ENCODE measurements at places on chromosomes 16 and 17.
A peak's percentile ranks its signal among the peaks of the same experiment; 100 is the strongest.

DNA sequence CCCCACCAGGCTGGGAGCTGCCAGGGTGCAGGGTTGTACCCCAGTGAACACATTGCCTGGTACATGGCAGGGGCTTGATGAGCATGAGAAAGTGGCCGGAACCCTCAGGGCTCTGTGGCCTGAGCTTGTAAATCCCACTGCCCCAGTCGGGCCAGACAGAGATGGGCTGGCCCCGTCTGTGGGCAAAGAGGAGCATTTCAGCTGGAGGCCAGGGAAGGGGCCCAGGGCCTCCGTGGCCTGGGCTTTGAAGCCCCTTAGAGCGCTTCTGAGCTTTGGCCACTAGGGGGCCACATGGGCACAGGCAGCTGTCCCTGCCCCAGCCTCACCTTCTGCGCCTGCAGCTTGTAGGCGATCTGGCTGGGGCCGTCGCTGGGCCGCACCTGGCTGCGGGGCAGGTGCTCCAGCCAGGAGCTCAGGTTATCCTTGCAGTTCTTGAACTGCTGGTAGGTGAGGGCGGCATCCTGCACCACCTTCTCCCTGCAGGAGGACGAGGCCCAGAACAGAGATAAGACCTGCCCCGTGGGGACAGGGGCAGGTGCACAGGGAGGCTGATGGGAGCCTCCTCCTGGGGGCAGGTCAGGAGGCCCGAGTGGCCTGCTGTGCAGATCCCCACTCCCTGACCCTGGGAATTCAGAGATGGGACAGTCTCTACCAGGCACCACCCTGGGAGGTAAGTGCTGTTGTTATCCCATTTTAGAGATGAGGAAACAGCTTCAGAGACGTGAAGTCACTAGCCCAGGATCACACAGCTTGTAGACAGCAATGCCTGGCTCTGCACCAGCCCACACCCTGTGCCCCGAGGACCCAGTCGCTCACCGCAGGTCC, 12.8 kb downstream of the EVPL start:
- DNase-seq, result peak; percentile 73

DNA sequence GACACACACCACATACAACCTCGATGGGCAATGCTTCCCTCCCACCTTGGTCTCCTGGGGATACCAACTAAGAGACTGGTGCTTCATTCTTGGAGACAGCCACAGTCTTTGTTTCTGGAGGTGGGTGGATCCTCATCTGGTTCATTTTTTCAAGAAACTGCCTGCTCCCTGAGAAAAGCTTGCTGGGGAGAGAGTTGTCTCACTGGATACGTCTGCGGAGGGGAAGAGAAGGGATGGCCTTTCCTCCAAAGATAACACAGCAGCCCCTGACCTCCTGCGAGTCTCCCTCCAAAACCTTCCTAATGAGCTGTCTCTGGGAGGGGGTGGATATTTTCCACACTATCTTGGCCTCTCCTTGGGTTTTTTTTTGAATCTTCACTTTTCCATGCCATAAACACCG, 221.2 kb downstream of the SOX9 start:
- DNase-seq, result no peak

DNA sequence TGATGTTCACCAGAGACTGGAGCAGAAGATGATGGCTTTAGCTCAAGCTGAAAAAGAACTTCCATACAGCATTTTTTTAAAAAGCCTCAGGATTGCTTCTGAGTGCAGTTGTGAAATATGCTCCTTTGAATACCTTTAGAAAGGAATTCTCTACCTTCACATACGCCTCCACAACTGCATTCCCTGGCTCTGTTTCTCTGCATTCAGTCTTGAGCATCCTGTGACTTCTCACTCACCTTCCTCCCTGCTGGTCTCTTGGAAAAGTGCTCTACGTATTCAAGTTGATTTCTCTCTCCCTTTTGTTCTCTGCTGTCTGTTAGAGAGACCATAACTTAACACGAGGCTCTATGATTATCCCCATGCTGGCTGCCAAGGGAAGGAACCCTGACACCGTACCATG, 34.5 kb downstream of the HS3ST2 start:
- DNase-seq, result no peak

DNA sequence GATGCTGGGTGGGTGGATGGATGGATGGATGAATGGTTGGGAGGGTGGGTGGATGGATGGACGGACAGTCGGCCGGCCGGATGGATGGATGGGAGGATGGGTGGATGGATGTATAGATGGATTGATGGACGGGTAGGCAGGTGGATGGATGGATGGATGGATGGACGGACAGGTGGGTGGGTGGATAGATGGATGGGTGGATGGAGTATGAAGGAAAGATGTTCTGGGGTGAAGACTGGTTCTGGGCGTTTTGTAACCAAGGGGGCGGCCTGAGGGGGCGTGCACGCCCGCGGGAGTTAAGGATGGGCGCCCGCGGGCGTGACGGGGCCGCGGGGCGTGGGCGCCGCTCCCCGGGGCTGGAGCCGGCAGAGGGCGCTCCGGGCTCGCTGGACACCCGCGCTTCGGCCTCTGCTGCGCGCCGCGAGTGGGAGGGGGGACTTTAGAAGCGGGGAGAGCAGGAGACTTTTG, at the start of gene NECAB2:
Gene NECAB2, plus strand, starts transcription at position 407 of the 468 bp plus-strand sequence. CDS start 405 bp downstream, outside the sequence.
- DNase-seq, result no peak

- DNase-seq, result no peak
Measured at GRCh38 chr16:67571464-67571863, 9.1 kb downstream of the CTCF start.

DNA sequence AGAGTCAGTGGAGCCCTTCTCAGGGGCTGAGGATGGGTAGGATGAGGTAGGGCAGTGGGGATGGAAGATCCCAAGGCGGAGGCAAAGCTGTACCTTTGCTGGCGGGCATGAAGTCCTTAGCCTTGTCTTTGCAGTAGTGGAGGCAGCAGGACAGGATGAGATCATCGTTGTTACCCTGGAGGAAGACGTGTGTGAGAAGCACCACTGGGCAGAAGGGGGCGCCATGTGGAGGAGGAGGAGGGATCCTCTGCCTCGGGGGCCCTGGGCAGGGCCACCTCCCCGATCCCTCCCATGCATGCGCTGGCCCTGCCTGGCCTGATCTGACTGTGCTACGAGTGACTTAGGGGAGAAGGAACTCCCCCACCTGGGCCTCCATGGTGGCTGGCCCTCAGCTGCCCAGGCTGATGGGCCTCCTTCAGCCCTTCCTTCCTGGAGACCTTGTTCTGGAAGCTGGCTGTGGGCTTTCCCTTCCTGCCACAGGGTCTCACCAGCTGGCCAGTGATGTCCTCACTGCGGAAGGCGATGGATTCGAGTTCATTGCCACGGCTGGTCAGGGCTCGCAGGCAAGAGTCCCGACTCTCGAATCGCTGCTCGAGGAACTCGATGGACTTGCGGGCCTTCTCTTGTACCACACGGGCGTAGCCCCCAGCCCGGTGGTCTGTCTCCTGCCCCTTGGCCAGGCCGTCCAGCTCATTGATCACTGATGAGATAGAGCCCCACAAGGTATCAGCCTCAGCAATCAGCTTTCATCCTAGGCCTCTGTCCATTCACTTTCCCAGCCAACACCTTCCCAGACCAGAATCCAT, 10.3 kb downstream of the HIC1 start:
- peak; percentile 32 for DNase-seq

DNA sequence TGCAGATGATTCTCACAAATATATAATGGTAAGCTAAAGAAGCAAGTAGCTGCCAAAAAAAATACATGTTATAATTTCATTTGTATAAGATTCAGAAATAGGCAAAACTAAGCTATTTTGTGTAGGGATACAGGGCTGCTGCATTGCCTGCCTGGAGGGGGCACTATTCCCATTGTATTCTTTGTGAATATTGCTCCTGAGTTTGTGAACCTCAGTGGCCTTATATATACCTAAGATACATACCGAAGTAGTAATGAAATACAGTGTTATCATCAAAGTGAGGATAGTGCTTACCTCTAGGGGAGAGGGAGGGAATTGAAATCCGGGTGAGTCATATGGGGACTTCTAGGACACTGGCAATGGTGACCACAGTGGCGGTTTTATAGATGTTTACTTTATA, 53.5 kb downstream of the C17orf58 start:
- no peak for DNase-seq

GRCh38 chr17:2214047-2214928, 89.3 kb downstream of the SMG6 start:
- no peak for DNase-seq

GRCh38 chr17:6577686-6578263, 21.4 kb upstream of the PITPNM3 start:
- DNase-seq, result no peak

DNA sequence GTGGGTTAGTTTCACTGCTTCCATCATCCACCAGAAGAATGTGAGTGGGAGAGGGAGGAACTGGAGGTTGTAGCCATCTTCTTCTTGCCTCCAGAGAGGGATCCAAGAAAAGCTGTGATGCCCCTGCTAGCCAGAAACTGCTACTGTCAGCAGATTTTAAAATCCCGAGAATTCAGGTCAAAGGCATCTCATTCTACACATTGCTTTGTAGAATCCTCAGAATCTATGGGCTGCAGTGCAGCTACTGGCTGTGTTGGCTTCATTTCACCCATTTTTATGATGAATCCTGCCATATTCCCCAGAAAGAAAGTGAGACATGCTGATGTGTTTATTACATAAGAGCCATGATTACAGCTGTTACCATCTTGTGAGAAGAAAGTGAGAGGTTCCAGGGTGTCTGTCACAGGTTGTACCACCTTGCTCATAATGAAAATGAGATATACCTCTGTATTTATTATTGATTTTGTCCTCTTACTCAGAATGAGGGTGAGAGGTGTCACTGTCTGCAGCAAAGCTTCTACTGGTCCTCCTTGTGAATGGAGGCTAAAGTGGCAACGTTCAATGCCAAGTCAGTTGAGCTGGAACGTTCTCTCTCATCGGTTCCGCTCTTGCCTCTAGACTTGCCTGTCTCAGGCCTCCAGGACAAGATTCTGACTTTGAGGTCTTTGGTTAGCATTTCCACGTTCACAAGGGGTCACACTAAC, 50.1 kb upstream of the MYH10 start:
- DNase-seq, result no peak

GRCh38 chr17:8405499-8406016, 7.9 kb upstream of the RNF222 start:
- DNase-seq, result no peak

DNA sequence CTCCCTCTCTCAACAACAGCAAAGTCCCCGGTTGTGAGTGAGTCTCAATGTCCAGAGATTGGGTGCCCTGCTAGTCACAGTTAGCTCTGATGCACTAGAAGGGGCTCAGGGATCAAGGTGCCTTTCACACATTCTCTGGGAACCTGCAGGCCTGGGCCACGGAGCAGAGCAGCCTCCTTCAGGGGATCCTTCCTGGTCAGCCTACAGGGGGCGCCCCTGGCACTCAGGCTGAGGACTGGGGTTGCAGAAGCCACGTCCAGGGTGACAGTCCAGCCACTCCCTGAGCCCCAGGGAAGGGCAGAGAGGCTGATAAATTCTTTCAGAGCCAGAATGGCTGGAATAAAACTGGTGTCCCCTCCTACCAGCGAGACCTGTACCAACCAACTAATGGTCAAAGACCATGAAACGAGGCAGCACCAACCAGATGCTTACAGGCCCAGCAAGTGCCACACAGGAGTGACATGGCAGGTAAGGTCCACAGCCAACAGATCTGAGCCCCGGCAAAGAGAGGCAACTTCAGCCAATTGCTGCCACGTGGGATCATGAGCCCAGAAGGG, 43.5 kb downstream of the ST3GAL2 start:
- no peak for DNase-seq

DNA sequence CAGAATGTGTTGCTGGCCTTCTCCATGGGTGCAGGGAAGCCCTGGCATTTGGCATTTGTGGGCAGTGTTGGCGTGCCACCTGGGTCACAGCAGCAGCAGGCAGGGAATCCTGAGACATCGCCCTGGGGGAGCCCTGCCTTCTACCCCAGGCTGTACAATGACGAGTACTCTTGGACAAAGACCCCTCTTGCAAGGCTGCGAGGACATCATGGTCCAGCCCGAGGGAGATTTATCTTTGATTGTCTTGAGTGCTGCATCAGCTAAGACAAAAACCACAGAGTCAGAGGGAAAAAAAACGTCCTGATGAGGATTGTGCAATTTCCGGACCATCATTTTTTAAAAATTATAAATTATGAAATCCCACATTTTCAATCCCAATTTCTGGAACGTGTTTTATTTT, 3.7 kb downstream of the CRISPLD2 start:
- DNase-seq, result no peak

DNA sequence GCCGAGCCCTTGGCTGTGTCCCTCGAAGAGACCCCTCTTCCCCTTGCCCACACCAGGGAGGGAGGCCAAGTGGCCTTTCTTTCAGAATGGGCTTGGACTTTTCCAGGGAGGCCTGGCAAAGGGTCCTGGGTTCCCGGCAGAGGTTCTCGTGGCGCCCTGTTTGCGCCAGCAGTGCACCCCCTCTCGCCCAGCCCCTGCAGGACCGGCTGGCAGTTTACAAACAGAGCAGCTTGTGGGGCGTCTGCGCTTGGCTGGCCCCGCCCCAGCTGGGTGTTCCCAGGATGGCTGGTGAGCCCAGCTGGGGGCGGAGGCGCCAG, 137.8 kb upstream of the CIBAR2 start:
- DNase-seq, result no peak

GRCh38 chr17:12250973-12251372, 230.3 kb downstream of the MAP2K4 start:
- no peak for DNase-seq

DNA sequence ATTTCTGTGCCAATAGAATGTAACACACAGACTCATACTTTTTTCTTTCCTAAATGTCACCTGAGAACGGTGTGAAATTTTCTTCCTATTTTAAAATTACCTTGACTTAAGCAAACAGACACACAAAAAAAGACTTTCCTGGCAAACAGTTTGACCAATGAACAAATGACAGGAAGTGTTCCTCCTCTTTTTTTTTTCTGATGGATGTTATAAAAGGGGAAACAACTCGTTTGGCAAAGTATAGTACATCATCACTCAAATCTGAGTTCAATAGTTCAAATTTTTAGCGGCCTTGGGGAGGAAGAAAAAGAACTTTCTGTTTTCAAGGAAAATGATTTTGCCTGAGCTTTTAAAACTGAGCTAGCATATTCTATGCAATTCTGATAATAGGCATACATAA, 19.8 kb downstream of the HS3ST3A1 start:
- DNase-seq, result no peak

- DNase-seq, result no peak
Measured at GRCh38 chr16:66304961-66305360, 61.5 kb upstream of the CDH5 start.

DNA sequence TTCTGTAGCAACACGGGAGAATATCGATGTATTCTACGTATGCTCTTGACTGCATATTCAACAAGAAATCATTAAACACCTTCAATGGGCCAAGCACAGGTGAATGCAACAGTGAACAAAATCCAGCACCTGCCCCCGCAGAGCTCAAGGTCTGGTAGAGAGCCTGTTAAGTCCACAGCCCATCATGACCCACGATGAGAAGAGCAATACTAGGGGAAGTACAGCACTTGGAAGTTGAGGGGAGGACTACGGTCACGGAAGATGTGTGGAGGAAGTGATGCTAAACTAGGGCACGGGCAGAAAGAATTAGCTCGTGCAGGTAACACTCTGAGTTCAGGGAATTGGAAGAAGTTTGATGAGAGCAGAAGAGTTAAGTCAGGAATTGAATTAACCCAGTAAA, 253.6 kb downstream of the HAPSTR1 start:
- no peak for DNase-seq

DNA sequence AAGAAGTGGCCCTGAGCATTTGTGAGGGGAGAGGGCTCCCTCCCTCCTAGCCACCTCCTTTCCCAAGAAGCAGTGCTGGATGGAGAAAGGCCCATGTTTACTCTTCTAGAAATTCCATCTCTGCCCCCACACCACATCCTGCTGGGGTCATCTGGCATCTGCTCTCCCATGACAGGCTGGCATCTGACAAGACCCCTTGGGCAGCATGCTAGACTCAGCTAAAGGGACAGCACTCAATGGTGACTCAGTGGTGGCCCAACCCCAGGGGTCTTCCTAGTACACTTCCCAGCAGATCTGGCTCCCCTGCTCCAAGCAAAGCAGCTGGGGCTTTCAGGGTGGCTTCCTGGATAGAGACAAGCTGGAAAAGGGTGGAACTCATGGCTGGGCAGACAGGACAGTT, 14.4 kb downstream of the SLC38A7 start:
- no peak for DNase-seq
